ENCODE measurements at places on chromosomes 13 and 19.

DNA sequence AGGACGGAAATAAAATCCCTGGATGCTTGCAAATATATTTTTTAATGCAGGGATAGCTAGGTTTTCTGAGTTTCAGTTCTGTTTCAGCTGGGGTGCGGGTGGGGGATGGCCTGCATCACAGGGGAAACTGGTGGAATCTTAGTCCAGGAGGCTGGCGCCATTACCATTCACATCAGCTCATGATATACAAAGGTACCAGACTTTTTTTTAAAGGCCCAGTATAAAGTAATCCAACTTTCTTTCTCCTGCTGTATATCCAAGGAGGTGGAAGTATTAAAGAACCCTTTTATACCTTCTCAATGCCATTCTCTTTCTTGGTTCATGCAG, 343.8 kb downstream of the KCNRG start:
- no peak for ATAC-seq

GRCh38 chr19:44740351-44740824, 8.1 kb upstream of the BCL3 start:
- no peak for ATAC-seq

GRCh38 chr13:111212517-111212873, 97.4 kb downstream of the ARHGEF7 start:
- ATAC-seq, result no peak

GRCh38 chr13:98906746-98907502, 70.9 kb downstream of the DOCK9 start:
- ATAC-seq, result no peak

DNA sequence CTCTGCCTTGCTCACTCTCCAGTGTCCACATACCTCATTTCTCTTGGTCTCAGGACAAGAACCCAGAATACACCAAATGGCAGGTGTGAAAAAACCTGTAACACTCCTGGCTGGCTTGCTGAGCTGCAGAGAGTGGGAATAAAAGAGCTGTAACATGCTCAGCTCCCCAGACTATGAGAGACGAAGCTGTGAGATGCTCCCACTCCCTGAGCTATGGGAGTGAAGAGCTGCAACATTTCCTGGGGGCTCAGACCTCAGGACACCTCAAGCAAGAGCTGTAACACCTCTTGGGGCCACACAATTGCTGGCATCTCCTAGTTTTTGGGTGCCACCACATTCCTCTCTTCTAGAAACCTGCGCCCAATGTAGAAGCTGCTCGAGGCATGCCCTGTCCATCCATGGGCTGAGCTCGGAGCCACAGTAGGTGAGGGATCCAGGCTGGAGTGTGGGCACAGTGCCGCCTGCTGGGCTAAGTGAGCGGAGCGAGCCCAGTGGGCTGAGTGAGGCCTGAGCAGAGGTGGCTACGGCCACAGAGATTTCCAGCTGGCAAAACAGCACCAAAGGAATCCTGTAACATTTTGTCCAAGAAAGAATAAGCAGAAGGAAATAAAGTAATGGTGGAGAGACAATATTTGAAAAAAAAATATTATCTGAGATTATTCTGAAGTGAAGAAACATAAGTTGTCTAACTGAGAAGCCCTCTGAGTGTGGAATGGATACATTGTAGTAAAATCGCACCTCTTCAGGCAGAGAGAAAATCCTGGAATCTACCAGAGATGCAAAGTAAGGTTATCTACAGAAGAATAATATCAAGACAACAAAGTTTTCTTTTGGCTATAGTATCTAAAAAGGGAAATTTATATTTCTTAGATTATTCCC, 186.2 kb upstream of the PCDH9 start:
- ATAC-seq, result peak; percentile 32

GRCh38 chr13:45316338-45316737, 24.6 kb downstream of the TPT1 start:
- ATAC-seq, result no peak

DNA sequence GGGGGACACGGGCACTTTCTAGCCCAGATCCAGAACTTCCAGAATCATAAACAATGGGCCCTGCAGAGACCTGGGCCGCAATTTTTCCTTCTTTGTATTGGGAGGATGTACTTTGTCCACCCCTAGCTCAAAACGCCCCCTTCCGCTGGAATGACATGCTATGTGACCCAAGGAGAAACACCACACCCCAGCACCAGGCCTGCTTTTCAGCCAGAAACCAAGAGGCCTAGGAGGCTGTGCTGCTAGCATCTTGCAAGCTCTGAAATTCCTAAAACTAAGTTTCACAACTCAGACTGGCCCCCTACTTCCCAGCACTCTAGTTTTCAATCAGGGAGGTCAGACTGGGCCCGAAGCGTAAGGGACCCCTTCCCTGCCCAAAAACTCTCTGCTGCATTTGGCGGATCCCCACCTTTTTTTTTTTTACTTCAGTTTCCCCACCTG, 538 bp downstream of the LSM4 start:
- no peak for ATAC-seq

- no peak for ATAC-seq
Measured at GRCh38 chr13:46908501-46908900, 11.6 kb upstream of the HTR2A start.

DNA sequence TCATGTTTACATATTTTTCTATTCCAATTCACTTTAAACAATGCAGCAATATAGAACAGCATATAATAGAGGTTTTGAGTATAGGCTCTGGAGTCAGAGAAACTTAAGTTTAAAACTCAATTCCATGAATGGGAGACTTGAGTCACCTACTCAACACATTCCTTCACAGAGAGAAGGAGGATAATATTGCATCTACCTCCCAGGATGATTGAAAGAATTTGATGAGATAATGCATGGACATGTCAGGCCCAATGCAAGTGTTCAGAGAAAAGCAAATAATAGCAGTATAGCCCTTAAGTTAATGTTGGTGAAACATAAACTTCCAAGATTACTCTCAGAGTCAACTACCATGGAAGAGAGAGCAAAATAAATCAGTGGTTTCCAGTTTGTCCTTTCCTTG, 170.2 kb downstream of the DCLK1 start:
- ATAC-seq, result no peak

GRCh38 chr19:17081672-17082630, 6.4 kb downstream of the MYO9B start:
- ATAC-seq, result no peak

GRCh38 chr13:112756967-112757758, 67.3 kb downstream of the ATP11A start:
- ATAC-seq, result no peak

GRCh38 chr13:108326309-108326708, 56.8 kb downstream of the TNFSF13B start:
- no peak for ATAC-seq

DNA sequence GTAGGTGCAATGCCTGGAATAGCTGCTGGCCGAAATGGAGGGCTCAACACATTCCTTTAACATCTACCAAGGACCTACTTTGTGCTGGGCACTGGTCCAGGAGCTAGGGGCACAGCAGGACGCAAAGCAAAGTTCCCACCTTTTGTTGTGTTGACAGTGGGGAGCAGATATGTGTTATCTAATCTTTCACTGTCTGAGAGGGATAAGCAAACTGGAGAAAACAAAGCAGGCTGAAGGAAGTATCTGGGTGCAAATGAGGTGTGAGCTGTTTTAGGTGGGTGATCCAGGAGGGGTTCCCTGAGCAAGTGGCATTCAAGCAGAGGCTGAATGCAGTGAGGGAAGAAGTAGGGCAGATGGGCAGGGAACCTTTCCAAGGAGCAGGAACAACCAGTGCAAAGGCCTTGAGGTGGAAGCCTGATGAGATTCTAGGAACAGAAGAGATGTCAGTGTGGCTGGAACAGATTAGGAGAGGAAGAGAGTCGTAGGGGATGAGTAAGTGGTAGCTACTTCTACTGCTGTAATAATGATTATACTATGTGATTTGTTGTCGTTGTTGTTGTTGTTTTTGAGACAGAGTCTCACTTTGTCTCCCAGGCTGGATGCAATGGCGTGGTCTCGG, 2.2 kb upstream of the PLAUR start:
- ATAC-seq, result no peak

DNA sequence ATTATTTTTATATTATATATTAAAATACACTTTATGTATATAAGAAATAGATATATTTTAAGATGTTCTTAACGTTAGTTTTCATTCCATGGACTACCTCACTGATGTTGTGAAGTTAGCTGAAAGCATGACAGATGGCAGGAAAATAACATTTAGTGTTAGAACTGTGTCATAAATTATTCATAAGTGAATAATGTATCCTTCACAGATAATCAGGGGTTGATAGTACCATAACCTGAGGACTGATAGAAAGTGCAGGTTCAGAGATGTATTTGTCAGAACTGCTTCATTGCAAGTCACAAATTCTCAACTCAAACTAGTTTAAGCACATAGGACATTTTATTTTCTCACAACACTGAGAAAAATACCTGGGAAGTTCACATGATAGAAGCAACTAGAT, 14.6 kb upstream of the DIAPH3 start:
- no peak for ATAC-seq

GRCh38 chr19:15128162-15128770, 21.1 kb downstream of the SYDE1 start:
- no peak for ATAC-seq

Measured in esophagus mucosa (tissue), 1 donor.